OCI-M1 (cell line): ENCODE measurements at places on chromosomes 2 and 18.
A peak's percentile ranks its signal among the peaks of the same experiment; 100 is the strongest.

GRCh38 chr2:128202791-128203190 is 111.8 kb downstream of the UGGT1 start:
- DNase-seq, result no peak

DNA sequence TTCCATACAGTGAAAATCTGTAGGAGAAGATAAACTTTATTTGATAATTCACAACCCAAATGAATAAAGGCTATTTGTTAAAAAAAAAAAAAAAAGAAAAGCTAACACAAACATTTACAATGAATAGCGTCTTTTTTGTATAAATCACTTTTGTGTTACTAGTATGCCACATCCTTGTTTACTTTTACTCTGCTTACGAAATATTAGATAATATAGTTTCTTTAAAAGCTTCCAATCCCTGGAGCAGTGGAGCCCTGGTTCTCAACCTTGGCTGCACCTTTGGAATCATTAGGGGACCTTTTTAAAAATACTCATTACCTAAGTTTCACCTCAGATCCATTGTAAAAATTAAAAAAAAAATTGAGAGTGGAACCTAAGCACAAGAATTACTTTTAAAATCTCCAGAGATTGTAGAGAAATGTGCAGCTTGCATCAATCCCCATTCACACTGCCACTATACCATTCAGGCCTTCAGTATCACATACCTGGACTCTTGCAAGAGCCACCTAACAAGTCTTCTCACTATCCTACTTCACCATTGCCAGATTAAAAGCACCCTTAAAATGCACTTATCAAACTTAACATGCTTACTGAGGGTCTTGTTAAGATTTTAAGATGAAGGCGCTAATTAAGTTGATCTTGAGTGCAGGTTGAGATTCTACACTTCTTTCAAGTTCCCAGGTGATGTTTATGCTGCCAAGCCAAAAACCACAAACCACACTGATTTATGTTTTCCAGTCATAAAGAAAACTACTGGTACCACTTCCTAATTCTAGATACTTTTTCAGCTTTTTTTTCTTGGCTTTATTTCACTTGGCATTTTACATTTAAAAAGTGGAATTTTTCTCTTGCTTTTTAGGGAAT is 59.7 kb upstream of the ZC3H15 start:
- peak; percentile 17 for DNase-seq

GRCh38 chr2:68646303-68646702 is 2.9 kb downstream of the PROKR1 start:
- DNase-seq, result peak; percentile 54

GRCh38 chr2:59312967-59313940 is 1072.1 kb upstream of the FANCL start:
- no peak for DNase-seq

DNA sequence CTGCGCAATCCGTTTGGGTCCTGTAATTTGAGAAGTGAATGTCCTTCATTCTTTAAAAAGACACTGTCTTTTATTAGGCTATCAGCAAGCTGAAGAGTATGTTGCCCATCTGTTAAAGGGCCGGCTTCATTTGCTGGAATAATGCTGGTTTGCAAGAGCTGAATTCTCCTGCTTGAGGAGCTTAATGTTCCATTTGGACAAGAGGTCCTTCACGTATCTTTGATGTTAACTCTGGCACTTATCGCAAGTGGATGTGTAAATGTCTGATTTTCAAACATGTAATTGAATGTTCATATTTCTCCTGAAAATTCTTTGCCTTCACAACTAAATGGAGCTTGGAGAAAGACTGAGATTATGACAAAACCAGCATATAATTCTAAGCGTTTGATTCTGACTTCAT is 280.8 kb upstream of the NRP2 start:
- no peak for DNase-seq

DNA sequence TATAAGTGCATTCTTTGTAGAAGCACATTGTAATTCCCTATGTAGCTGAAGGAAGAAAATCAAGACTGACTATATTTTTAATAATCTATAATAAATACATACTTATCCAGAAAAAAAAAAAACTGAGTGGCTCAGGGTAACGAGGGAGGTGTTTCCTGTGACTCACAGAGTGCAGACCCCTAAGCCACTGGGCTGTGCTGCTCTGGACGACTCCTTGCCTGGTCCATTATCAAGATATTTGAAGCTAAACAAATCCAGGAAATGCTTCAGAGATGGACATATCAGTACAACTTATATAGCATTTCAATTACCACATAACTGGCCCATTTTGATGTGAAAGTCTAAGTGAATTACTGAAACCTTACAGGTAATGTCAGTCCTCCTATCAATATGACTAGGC is 80.6 kb downstream of the PIGN start:
- DNase-seq, result no peak

DNA sequence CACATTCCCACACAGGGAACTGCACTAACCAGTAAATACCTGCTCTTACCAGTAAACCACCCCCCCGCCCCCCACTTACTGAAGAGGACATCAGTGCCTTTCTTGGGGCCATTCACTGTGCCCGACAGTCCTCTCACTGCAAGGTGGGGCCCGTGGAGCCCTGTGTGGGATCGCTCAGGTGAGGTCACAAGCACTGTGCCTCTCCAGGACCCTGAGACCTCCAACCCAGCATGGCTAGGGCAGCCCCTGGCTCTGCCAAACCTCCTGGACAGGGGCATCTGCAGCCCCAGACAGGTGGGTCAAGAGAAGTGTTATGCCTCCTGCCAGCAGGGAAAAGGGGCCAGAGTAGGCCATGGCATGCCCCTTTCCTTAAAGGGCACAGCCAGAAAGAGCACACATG is 6.7 kb upstream of the NEURL3 start:
- no peak for DNase-seq

DNA sequence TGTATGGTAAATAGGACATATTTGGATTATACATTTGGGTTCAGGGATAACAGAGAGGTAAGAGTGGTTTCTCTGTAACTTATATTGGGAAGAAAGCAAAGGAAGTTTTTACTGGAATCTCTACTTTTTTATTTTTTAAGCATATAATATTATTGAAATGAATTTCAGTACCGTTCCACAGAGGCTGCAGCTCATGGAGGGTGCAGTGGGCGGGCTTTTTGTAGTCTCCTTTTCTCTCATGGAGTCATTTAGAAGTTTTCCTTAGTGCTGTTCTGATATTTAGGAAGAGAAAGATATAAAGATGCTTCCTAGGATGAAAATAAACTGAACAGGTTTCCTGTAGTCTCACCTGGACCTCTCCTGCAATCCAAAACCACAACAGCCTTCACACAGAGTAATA is 1153.3 kb upstream of the TMEFF2 start:
- DNase-seq, result peak; percentile 50

- no peak for DNase-seq
Observed at GRCh38 chr2:29747786-29748470, 173.5 kb downstream of the ALK start.

- no peak for DNase-seq
Observed at GRCh38 chr18:22493255-22493654, 75.5 kb upstream of the CTAGE1 start.

DNA sequence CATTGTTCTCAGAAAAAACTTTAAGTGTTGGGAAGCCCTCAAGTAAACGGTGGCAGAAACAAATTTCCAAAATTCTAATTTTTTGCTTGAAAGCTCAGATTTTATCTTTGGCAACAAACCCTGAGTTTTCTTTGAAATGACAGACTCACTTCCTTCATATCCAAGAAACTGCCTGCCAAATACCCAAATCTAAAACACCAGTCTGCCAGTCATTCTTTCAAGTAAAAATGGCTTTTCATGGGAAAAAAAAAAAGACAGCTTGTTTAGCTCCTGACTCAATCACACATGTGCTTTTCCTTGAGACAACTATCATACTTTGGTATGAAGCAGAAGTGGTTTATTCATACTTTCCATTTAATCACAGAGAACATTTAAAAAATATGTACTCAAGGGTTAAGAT is 40.6 kb upstream of the CSRNP3 start:
- no peak for DNase-seq
